ENCODE measurements at places on chromosomes 4 and X.

GRCh38 chrX:93264261-93265002 is 408.9 kb downstream of the NAP1L3 start:
- no peak for DNase-seq

GRCh38 chrX:2719774-2720447 is 28.8 kb downstream of the CD99 start:
- DNase-seq = no peak

DNA sequence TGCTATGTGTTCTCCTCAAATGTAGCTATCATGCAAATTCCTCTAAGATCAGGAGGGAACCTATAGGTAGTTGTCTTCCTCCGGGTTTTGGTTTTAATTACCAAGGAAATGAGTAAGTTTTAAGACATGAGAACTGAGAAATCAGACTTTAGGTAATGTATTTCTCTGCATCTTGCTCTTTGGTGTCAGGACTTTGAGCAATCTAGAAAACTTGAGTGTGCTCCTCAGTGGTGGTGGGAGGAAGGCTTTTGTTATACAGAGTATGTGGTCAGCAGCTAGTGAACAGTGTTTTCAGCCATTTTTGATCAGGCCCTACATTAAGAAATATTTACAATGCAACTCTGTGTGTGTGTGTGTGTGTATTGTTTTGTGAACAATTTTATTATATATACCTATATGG is 224.1 kb downstream of the KLHL13 start:
- no peak for DNase-seq

DNA sequence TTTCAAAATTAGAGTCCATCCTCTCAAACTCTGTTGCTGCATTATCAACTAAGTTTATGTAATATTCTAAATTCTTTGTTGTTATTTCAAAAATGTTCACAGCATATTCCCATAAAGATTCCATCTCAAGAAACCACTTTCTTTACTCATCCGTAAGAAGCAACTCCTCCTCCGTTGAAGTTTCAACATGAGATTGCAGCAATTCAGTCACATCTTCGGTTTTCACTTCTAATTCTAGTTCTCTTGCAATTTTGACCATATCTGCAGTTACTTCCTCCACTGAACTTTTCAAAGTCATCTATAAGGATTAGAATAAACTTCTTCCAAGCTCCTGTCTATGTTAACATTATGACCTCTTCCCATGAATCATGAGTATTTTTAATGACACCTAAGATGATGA is 216.6 kb upstream of the SLC7A11 start:
- no peak for DNase-seq

DNA sequence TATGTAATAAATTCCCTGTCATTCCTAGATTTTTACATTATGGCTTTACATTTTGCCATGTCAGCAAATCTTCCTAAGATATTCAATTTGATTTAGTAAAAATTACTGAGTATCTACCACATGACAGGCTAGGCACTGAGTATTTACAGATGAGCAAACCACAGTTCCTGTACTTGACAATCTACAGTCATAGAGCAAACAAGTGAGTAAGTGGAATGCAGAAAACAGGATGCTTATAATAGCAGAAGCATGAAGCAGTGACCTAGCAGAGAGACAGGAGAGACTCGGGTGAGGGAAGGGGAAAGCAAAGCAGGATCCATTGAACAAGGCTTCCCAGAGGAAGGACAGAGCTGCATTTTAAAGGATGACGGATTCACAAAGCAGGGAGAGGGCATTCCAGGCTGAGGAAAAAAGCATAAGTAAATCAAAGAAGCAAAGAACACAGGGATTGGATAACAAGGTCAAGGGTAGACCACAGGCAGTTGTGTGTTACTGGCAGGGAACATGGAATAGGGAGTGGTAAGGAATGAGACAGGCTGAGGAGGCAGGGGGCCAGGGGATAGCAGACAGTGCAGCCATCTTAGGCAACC is 124.7 kb upstream of the C1QTNF7 start:
- no peak for DNase-seq

GRCh38 chrX:56000729-56001128 is 231.4 kb upstream of the KLF8 start:
- DNase-seq = no peak

DNA sequence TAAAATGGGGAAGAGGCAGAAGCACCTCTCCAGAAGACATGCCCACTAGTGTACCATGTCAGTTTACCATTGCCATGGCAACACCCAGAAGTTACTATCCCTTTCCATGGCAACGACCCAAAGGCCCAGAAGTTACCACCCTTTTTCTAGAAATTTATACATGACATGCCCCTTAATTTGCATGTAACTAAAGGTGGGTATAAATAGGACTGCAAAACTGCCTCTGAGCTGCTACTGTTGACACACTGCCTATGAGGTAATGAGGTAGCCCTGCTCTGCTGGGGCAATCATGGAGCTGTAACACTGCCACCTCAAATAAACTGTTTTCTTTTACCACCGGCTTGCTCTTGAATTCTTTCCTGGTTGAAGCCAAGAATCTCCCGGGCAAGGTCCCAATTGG is 13.9 kb upstream of the BEX4 start:
- no peak for DNase-seq

DNA sequence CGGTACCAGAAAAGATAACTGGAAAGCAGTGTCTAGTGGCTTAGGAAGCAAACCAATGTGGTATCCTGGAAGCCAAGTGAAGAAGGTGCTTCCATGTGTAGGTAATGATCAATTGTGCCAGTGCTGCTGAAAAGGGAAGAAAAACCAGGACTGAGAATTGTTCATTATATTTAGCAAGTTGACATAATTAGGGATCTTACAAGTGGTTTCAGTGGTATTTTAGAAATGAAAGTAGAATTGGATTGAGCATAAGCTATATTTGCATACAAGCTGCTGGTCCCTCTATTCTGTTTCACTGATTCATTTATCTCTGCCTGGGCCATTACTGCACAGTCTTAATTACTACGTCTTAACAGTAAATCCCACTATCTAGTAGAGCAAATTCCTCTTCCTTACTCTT is 32.3 kb downstream of the PRDM8 start:
- DNase-seq = no peak

DNA sequence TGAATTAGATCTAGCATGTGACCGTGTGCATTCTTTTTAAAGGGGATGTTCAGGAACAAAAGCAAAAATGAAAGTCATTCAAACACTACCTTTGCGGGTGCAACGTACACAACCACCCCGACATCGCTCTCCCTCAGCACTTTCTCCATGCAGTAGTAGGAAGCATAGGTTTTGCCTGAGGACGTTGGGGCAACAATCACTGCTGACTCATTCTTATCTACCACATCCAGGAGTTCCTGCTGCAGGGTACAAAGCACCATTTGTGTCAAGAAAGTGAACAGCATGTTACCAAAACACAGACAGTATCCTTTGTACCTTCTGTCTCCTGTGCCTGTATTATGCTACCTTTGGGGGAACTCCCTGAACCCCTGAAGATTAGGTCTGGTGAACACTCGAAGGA is 58.6 kb downstream of the DDX60L start:
- no peak for DNase-seq
